ENCODE measurements at places on chromosomes 12 and 14.

- no peak for DNase-seq
These were observed 338.5 kb downstream of the FSCB start for GRCh38 chr14:44168566-44168965.

DNA sequence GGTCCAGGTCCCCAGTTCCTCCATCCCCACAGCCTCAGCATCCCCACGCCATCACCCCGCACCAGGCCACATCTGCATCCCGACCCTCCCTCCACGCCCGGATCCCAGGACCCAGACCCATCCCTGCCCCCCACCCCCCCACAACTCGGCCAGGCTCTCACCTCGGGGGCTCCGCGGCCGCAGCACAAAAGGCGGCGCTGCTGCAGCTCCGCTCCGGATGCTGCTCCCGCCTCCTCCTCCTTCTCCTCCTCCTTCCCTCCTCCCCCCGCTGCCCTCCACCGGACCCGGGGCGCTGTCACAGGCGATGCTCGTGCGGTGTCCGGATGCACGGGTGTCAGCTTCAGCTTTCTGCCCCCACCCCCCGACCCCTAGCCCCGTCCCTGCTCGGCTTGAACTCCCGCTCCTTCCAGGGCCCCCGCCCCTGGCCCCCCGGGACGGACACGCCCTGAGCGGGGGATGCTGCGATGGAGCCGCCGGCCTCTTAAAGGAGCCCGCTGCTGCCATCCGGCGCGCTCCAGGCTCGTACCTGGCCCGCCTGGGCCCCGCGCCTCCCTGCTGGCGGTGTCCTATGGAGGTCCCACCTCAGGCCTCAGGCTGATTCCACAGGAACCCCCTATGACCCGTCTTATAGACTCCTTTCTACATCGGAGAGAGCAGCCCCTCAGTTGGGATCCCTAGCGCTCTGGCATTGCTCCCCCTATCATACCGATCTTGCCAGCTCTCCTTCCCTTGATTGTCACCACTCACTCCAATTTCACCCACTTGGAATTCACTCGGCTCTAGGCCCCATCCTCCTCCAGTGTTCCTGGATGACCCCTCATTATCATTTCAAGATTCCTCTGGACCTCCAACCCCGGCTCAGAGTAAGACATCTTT lies at the start of gene MAP3K12:
TSS of gene MAP3K12 (minus strand) at position 193 of the 876 bp plus-strand sequence. CDS start 12,067 bp downstream, outside the sequence.
- peak; percentile 70 for DNase-seq

GRCh38 chr14:64782196-64782595 lies 78.0 kb downstream of the PLEKHG3 start:
- DNase-seq, result no peak

DNA sequence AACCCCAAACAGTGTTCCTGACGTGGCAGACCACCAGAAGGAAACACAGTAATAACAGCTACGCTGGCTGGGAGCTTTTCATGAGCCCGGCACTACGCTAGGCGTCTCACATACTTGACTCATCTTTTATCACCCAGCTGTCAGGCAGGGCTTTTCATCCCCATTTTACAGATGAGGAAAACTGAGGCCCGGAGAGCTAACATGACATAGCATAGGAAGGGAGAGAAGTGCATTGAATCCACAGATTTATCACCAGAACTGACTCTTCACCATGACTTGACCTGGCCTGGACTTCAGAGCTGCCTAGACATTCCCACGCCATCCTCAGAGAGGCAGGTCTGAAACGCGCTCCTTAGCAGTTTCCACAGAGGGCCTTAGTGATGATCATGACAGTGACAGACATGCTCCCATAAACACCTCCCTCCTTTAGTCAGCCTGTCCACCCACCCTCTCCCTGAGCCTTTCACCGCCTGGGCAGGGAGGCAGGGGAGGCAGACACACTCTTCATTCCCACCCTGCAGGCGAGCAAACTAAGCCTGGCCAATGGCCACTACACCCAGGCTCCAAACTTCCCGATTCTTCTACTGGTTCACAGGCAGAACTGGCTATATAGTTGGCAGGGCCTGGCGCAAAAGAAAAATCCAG lies 56.2 kb downstream of the RBM19 start:
- DNase-seq, result no peak

DNA sequence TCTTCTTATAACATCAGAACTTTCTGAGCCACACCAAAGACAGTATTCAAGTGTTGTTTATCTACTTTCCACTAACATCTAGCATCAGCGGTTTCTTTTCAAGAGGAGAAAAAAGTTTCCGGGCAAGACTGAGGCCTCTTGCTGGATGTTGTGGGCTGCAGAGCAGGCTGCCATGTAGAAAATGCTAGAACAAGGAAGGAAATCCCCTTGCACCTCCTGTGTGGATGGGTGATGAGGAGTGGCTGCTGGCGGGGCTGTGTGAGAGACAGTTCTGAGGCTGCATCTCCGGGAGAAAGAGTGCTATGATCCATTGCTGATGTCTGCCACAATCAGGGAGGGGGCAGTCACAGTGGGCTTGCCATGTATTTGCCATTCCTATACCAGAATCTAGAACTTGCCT lies 37.8 kb upstream of the PPP1CC start:
- no peak for DNase-seq

GRCh38 chr14:38063711-38064320 lies 143.9 kb upstream of the SSTR1 start:
- DNase-seq, result no peak

GRCh38 chr14:102697501-102697900 lies 79.7 kb upstream of the TRAF3 start:
- DNase-seq, result no peak

GRCh38 chr12:132194556-132194955 lies 50.3 kb downstream of the NOC4L start:
- DNase-seq, result no peak

Data from GM13976 (cell line).